HS-5 (cell line): ENCODE measurements at places on chromosomes 16 and 17.

DNA sequence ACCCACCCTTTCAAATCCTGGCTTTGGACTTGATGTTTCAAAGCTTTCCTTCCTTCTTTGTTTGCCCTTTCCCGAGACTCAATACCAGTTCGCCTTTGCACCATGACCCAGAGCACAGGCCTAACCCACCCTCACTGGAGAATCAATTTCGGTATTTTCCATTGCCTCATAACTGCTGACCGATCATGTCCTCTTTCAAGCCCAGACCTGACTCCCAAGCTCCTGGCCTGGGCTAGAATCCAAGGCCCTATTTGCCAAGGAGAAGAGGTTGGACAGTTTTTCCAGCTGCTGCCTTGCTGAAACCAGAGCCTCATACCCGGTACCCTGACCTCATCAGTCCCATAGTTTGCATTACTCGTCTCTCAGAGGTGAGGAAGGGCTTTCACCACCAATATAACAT, 35.3 kb upstream of the HELZ start:
- no peak for DNase-seq

DNA sequence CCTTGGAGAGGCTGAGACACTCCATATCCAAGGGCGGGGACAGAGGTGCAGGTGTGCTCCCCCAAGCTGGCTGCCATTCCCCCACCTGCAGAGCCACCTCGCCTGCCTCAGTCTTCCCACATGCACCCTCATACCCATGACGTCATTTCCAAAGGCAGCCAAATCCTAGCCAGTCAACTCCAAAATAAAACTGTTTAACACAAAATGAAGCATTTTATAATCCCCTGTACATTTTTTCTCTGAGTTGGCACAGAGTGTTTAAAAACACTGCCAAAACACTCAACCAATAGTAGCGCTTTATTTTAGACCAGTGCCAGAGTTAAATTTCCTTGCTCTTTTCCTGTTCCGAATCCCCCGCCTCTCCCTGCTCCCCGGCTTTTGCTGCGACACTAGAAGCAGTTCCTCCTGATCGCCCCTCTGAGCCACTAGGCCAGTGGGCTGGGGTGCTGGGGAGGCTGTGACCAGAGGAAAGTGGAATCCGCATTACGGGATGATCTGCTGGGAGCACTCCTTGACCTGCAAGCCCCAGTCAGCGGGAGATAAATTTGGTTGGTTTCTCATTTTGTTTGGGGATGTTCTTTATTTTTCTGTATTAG, 139.5 kb downstream of the ZNF423 start:
- no peak for DNase-seq

DNA sequence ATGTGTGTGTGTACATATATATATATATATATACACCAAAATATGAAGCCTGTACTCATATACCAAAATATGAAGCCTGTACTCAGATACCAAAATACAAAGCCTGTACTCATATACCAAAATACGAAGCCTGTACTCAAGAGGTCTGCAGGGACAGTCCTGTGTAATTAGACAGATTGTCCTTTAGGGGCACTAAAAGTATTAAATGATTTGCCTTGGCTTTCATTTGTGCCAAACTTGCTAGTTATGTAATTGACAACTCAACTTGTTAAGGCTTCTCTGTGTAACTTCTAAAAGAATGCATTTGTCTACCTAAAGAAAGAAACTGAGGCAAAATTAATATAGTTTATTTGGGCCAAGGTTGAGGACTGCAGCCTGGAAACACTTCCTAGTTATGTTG, 30.8 kb upstream of the DHX40 start:
- DNase-seq, result no peak

DNA sequence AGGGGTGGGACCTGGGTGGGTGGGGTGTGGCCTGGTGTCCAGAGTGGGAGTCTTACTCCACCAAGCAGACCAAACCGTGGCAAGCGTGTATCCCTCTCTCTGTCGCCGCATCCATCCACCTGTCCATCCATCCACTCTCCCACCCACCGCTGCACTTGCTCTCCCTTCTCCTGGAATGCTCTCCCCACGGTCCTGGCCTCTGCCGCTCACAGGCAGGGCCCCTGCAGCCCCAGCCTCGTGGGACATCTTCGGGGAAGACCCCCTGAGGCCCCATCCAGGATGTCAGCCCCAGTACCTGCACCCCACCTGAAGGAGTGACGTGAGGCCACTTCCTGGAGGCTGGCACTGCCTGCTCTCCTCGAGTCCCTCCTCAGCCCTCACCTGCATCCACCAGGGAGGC, 189.5 kb upstream of the GSE1 start:
- DNase-seq, result no peak

DNA sequence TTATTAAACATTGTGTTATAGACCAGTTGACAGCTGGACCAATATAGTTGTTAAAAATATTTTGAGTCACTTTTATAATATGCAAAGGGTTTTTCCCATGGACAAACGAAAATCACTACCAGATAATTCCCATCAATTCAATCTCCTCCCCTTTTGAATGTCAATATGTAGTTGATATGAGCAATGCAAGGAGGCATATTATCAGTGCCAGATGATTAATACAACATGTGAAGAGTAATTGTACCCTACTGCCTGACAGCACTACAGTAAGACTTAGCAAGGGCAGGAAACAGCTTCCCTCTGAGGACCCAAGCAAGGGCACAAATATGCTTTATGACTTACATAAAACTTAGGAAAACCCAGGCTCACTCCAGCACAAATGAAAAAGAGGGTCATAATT, 17.3 kb downstream of the KANSL1 start:
- peak; percentile 61 for DNase-seq

DNA sequence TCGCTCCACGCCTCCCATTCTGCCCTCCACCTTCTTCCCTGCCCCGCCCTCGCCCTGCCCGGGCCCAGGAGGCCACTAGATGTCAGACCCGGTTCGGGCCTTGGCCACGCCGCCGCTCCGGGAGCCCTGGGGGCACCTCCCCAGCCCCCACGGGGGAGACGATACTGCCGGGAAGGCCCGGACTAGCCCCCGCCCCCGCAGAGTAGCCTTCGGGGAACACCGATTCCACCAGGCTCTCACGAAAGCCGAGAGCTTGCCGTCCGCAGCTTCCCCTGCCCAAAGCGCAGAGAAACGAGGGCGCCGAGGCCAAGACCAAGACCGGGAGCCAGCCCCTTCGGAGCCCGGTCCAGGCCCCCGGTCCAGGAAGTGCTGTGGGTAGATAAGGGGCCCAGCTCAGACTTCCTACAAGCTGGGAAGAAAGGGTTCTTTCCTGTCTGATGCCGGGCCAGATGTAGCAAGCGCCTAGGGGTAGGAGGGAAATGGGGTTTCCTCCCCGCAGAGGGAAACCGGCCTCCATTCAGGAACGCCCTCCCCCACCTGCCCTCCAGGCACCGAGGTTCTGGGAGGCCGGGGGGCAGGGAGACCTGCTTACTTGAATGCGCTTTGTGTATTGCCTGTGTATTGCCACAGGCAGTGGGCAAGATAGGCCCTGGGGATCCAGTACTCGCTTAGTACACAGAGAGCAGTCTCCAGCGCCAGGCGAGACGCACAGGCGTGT, 806 bp upstream of the CYB561 start:
- no peak for DNase-seq

GRCh38 chr16:66859397-66860068, 15.3 kb downstream of the CA7 start:
- no peak for DNase-seq

DNA sequence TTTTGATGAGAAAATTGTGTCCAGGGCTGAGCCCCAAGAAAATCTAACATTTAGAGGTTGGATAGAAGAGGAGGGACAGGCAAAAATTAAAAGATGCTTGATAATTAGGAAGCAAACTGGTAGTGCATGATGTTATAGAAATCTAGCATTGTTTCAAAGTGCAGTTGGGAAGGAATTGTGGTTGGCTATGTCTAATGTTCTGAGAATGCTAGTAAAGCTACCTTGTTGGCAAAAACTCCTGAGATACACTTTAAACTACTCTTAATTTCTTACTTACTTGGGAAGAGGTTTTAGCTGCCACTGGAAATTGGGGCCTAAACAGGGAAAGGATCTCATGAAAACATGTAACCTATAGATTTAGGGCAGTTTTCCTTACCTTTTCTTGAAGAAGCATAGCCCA, 48.3 kb downstream of the MAP2K4 start:
- no peak for DNase-seq

- no peak for DNase-seq
Measured at GRCh38 chr17:32504166-32504990, 17.6 kb downstream of the CDK5R1 start.

GRCh38 chr17:40158438-40159013, 18.2 kb downstream of the CASC3 start:
- DNase-seq, result no peak

- no peak for DNase-seq
Measured at GRCh38 chr16:17367923-17368322, 102.8 kb downstream of the XYLT1 start.

- DNase-seq, result no peak
Measured at GRCh38 chr17:82993005-82993404, 86.4 kb upstream of the METRNL start.

DNA sequence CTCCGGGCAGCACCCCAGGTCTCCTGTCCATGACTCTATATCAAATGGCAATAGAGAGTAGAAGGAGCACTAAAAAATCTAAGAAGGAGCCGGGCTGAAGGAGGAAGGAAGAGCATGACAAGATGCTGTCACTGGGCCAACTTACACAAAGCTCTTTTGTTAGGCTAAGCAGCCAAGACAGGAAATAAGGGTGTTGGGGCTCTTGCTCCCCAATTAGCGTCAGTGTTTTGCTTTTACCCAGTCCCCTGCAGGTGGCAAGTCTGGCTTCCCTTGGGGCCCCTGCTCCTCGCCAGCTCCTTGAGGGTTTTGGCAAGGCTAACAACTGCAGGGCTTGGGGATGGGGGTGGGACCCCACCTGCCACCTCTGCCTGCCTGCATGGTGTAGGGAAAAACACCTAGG, 120.5 kb downstream of the CCT6B start:
- no peak for DNase-seq

DNA sequence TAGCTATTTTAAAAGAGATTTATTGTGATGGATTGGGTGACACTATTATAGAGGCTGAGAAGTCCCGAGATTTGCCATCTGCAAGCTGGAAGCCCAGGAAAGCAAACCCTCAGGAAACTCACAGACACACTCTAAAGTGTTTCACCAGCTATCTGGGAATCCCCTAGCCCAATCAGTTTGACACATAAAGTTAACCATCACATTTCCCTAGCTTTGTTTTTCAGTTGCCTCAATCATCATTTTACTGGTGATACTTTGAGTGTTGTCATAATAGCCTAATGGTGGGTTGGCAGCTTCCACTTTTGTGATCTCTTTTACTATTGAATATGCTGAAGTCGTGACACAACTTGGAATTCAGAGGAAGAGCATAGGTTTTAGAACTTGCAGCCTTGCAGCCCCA, 1.8 kb downstream of the SGF29 start:
- no peak for DNase-seq

- DNase-seq, result no peak
Measured at GRCh38 chr17:82160075-82160474, 52.6 kb downstream of the CCDC57 start.

GRCh38 chr17:43601280-43602039, 55.3 kb upstream of the ETV4 start:
- DNase-seq, result no peak

- DNase-seq, result no peak
Measured at GRCh38 chr17:8369944-8370343, 6.6 kb downstream of the KRABD2 start.

DNA sequence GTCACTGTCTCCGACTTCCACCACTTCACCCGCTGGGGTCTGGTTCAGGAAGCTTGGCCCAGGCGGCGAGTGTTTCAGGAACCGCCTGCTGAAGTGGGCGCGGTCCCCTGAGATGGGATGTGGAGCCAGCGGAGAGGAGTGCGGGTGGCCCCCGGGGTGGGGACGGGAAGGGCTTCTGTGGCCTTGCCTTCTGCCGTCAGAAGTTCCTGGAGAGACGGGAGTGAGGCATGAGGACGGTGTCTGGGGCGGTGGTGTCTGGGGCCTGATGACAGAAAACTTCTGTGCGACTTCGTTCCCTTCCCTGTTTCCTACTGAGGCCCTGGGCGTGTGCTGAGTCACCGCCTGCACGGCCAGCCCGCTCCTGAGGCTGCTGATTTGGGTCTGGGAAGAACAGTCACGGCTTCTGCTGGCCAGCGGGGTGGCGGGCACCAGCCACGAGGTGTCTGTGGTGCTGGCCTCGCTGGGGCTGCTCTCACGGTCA, 12.3 kb upstream of the NLRC3 start:
- no peak for DNase-seq

DNA sequence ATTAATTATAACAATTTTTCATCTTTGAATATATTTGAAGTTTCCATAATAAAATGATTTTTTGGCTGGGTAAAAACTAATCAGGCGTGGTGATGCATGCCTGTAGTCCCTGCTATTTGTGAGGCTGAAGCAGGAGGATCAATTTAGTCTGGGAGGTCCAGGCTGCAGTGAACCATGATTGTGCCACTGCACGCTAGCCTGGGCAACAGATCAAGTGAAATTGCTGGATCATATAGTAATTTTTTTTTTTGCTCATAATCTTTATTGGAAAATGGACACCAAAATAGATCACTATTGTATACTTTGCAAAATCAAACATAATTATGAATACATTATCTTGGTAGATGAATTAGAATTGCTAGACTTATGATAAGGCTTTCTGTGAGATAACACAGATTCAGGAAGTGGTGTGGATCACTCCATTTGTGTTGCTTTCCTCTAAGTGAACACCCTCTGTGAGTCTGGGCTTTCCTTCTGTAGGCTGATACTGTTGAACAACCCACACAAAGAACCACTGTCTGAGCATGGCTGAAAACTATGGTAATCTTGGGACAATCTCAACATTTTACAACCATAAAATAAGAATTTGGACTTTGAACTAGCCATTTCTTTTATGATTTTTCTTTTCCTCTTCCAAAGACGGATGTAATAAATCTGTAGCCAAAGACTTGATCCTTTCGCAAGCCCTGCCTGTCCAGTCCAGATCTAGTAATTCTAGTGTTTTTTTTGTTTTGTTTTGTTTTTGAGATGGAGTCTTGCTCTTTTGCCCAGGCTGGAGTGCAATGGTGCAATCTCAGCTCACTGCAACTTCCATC, 5.6 kb upstream of the ST3GAL2 start:
- DNase-seq, result no peak

- DNase-seq, result no peak
Measured at GRCh38 chr17:79633993-79634813, 23.4 kb upstream of the RBFOX3 start.

DNA sequence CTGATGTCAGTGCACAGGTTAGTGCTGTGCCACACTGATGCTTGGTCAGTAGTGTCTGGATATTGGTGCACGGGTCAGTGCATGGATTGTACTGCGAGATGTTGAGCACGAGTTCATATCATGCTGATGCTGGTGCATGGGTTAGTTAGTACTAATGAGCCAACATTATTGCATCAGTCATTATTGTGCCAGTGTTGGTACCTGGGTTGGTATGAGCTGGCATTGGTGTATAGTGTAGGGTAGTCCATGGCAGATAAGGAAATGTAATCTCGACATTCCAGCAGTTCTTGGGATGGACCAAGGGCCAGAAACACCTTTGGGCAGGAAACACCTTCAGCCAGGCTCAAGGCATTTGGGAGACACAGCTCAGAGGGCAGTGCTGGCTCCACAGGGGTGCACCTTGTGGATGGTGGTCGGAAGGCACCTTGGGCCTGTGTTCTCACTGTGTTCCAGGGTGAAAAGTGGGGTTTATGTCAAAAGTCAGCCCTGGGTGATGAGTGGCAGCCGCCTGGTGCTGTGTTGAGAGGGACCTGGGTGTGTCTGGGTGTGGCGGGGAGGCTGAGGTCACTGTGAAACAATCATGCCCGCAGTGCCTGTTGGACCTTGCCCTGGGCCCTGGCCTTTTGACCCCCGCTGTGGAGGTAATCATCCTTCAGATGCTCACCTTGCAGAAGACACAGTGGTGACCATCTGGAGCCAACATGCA, 100.7 kb upstream of the ZNF469 start:
- DNase-seq, result no peak
